CD4-positive, alpha-beta T cell treated with Interleukin-6 at 100 ng/mL for 8 hours (primary cell): ENCODE measurements at places on chromosomes 13 and 19.
A peak's percentile ranks its signal among the peaks of the same experiment; 100 is the strongest.

- no peak for DNase-seq
Measured at GRCh38 chr13:112639521-112639920, 50.3 kb upstream of the ATP11A start.

GRCh38 chr19:45753548-45753947 lies 15.5 kb downstream of the SIX5 start:
- DNase-seq, result no peak

- DNase-seq, result no peak
Measured at GRCh38 chr13:30712536-30713532, 22.5 kb upstream of the ALOX5AP start.

- no peak for DNase-seq
Measured at GRCh38 chr13:41550276-41550675, 92.9 kb downstream of the RGCC start.

DNA sequence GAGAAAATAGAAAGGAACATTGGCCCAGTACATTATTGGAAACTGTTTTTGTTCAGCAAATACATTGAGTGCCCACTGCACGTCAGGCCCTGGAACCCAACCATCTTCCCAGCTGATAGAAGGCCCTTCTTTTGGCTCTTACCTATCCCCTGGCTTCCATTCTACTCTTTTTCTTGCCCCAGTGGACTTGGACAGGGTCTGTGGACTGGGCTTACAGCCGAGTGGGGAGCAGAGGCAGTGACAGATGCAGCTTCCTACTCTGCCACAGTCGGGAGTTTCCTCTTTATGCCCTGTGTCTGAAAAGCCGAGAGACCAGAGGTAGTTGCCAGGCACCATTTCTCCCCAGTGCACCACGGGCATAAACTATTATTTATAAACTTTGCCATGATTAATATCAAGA lies 70.4 kb downstream of the ARHGAP35 start:
- no peak for DNase-seq

DNA sequence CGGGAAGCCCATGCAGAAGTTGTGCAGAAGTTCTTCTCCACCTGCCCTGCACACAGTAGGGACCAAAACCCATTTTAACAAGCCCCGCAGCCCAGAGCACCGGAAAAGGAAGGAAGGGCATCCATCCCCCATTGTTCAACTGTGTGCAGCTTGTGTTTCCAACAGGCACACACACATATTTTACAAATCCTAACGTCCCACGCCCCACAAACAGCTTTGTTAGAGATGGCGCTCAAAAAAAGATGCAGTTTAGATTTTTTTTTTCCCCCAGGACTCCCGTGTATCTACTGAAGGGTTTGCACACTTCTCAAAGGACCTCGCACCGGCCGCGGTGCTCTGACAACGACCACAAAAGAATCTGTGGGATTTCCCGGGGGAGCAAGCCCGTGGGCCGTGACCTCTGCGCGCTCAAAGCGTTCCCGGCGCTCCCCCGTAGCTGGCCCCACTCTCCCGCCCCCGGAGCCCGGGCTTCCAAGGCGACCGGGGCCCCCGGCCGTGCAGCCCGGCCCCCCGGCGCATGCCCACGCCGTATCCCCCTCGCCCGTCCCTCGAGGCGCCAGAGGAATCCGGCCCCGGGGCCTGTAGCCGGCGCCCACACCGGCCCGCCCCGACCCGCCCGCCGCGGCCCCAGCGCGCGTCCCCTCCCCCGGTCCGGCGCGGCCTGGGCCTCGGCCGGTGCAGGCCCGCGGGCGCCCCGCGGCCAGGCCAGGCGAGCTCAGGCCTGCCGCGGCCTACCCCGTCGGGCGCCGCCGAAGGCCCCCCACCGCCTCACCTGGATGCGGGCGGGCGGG lies 523 bp downstream of the ELAVL1 start:
- DNase-seq, result no peak

GRCh38 chr13:49412749-49413148 lies 31.1 kb downstream of the CAB39L start:
- DNase-seq, result no peak

- no peak for DNase-seq
Measured at GRCh38 chr13:112636401-112636975, 48.5 kb upstream of the TUBGCP3 start.

- no peak for DNase-seq
Measured at GRCh38 chr19:20840371-20840770, 64.3 kb downstream of the ZNF66 start.

DNA sequence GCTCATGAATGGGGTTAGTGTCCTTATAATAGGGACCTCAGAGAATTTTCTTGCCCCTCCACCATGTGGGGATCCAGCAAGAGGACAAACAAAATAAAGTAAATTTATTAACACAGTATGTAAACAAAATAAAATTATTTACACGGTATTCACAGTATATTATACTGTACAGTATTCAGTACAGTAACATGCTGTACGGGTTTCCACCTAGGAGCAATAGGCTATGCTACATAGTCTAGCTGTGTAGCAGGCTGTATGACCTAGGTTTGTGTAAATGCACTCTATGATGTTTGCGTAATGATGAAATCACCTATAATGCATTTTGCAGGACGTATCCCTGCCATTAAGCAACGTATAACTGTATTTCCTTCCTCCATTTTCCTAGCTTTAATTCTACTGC lies 11.8 kb upstream of the DIAPH3 start:
- no peak for DNase-seq

DNA sequence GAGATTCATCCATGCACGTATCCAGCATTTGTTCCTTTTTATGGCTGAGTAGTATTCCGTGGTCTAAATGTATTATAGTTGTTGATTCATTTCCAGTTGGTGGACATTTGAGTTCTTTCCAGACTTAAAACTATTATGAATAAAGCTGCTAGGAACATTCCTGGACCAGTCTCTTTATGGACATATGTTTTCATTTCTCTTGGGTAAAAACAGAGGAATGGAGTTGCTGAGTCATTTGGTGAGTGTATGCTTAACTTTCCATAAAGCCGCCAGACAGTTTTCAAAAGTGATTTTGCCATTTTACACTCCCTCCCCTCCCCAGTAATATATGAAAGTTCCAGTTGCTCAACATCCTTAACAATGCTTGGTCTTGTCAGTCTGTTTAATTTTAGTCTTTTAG lies 116.4 kb downstream of the TSHZ3 start:
- no peak for DNase-seq

- DNase-seq, result no peak
Measured at GRCh38 chr19:35194012-35194984, 34.2 kb downstream of the FAM187B start.

- peak; percentile 89 for DNase-seq
Measured at GRCh38 chr13:114142640-114143490, 10.4 kb upstream of the RASA3 start.

DNA sequence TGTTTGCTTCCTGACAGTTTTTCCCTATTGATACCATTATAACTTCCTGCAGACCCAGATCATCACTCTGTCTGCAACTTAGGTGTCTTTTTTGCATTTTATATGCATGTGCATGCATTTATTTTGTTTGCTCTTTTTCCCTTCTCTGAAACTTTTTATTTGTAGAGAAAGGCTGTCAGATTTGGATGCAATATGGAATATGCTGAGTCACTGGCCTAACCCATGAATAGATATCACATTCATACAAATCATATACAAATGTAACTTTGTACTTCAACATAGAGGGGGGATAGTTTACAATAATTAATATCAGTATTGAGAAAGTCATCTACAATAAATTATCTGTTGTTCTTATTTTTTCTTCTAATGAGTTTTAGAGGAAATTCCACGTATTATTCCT lies 1465.0 kb downstream of the EFNB2 start:
- no peak for DNase-seq

DNA sequence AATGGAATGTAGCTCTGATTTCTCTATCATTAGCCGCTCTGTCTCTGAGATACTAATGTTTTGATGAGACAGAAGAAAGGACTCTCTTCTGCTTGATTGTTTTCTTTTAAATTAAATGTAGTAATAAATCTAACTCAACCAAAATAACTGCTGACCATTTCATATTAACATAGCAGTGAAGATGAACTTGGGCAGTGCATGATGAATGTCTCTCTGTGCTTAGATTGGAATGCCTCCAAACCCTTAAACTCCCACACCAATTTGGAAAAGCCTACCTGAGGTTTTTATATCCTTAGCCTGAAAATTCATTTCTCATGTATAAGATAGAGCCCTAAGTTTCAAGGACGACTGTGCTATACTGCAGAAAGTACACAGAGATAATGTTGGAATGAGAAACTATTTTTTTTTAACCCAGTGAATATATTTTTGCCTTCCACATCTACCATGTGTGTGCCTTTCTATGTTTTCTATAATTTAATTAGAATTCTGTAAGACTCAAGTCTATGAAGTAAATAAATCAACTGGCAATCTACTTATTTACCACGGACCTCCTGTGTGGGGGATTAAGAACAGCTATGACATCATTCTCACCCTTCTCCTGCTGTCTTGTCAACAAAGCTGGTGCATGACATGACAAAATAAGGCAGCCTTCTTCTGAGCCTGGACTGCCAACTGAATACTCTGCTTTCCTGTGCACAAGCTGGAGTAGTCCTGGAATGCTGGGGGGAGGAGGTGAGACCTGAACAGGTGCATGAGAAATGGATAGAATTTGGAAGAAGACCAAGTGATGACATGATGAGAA lies 155.5 kb downstream of the FGF9 start:
- no peak for DNase-seq

DNA sequence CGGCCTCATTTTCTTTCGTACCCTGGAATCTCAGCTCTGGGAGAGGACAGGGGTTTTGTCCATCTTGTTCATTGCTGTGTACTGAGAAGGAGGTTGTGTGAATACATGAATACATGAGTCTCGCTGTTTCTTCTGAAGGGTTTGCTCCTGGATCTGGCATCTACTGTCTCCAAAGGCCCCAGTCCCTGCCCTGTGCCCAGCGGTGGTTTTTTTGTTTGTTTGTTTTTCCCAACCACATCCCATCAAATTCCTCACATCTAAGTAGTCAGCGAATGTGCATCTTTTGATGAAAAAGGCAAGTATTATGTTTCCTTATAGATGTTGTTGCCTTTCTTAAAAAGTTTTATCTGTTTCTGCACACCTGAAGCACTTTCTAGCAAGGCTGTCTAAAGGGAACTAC lies 12.5 kb downstream of the DCAF15 start:
- DNase-seq, result no peak

DNA sequence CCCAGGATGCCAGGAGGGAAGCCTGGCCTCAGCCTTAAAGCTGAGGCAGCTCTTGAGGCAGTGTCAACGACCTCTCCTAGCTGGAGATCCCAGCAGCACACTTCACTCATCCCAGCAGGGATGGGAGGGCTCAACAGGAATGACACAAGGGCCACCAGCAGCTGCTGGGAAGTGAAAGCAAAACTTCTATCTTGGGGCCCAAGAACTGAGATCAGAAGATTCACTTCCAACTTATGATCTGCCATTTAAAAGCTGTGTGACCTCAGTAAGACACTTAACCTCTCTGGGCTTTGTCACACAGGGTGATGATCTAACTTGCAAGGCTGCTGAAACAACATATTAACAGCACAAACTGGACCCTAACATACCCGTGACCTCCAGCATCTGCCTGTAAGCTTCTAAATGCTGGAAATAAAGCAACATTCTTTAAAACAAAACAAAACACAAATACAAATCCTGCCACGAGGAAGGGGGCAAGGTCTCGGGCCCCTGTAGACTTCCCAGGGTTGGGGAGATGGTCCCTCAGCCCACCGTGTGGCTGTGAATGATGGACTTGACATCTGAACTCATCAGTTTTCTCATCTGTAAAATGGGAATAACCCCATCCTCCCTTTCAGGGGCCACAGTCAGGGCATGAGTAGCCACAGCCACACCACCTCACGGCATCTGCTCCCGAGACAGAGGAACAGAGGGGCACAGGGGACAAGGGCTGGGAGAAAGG lies 22.7 kb downstream of the ELL start:
- no peak for DNase-seq

GRCh38 chr13:71591374-71591773 lies 275.6 kb downstream of the DACH1 start:
- DNase-seq, result no peak

DNA sequence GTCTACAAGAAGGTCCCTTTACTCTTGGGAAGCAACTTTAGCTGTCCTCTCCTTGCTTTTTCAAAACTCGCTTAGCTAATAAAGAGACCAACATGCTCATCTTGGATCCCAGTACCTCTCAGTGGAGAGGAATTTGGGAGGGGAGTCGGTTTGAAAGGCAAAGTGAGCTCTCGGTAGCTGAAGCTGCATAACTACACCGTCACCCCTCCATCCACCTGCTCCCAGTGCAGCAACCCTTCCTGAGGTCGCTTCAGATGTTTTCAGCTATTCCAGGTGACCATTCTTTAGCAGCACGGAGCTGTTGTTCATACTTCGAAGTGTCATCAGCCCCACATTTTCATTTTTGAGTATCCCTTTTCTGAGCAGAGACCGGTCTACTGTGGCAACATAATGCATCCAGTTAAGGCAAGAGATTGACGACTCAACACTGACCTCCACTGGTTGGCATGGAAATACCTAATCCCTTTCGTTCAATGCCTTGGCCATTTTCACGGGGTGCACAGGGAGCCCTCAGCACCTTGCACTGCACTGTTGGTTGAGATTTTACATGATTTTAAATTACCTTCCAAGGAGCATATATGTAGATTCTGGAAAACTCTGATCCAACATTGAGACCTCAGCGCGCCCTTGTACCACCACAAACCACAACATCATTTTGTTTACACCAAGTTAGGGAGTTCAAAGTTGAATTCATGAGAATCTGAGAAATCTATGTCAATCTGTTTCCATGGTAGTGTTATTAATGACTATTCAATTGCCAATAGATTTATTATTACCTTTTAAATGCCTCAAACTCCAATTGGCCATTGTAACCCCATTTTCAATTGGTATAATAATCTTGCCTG lies 42.2 kb downstream of the DLEU7 start:
- peak; percentile 63 for DNase-seq

- no peak for DNase-seq
Measured at GRCh38 chr19:5287066-5287465, 53.5 kb downstream of the PTPRS start.

DNA sequence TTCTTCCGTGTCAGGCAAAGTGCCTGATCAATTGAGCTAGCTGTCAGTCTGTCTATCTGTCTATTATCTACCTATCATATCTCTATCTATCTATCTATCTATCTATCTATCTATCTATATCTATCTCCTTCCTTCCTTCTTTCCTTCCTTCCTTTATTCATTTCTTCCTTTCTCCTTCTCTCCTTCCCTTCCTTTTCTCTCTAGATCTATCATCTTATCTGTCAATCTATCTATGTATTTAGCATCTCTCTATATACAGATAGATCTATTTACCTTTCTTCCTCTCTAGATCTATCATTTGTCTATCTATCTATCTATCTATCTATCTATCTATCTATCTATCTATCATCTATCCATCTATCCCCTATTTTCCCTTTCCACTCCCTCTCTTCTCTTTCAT lies 5.9 kb upstream of the ZNF536 start:
- DNase-seq, result no peak

GRCh38 chr19:33778089-33778791 lies 18.4 kb upstream of the KCTD15 start:
- peak; percentile 79 for DNase-seq
